ENCODE measurements at places on chromosomes 5 and 9.

GRCh38 chr5:146751781-146752401, 126.7 kb downstream of the PPP2R2B start:
- peak; percentile 30 for DNase-seq

GRCh38 chr9:83505282-83505681, 32.9 kb downstream of the FRMD3 start:
- DNase-seq = no peak

DNA sequence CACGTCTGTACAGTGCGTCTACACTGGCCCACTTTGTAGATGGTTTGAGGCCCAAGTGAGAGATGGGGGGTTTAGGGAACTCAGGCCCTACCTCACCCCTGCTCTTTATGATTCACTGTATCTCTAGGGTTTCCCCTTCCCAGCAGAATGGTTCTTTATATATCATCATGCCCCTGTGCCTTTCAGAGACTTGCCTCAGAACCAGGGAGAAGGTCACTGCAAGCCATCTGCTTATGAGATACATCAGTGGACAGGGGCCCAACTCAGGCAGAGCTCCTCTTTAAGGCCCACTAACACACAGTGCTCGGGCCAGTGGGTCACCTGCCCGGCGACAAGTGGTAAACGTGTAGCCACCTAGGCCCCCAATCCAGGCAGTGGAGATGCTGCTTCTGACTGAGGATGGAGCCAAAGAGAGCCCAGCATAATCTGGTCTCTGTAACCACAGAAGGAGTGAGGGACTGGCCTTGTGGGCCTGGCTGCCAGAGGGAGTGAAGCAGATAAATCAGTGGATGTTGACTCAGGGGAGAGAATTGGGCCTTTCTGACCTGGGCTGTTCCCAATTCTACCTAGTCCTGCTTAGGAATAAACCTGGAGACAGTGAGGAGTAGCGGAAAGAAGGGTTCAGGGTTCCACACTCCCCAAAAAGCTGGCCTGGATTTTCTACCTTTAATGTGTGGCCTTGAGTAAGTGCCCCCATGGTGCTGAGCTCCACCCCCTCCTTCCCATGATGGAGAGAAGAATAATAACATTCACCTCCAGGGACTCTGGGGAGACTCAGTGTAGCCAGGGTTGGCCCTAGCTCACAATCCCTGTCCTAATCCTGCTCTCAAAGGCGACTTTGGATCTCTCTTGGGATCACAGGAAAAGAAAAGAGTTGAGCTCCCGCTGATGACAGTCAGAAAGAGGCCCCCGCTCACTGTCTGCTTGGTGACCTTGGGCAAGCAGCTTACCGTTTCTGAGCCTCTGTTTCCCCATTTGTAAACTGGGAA, 2.8 kb upstream of the DUSP1 start:
- DNase-seq = no peak

DNA sequence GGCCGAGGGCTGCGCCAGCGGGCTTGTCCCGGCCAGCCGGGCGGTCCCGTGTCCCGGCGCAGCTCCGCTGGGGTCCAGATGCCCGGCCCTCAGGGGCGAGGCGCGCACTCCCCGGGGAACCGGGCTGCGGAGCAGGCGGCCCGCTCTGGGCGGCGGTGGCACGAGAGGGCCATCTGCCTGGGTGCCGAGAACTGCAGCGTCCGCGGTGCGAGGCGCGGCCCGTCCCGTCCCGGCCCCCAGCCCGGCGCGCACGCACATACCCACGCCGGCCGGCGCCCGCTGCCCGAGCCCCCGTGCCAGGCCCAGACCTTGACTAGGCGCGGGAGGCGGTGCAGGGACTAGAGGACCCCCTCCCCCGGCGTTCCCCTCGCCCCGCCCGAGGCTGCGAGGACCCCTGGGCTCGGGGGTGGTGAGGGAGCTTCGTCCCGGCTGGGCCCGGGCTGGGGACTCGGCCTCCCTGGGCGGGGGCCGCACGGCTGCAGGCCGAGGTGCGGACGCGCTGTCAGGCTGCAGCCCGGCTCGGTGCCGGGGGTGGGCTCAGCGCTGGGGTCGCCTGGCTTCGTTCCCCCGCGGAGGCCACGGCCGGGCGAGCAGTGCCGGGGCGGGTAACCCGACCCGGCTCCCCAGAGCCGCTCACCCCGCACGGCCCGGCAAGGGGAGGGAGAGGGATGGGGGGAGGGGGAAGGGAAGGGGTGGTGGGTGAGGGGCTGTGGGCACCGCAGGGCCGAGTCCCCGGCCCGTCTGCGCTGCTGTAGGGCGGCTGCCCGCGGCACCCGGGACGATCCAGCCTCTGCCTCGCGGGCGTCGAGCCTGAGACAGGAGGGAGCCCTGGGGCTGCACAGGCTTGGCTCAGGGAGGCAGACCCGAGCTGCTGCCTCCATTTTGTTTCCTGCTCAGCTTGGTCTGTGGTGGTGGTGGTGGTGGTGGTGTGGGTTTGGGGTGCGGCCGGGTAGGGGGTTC, 1.2 kb upstream of the NSD1 start:
- DNase-seq = no peak

GRCh38 chr5:139065306-139065705, 132.9 kb downstream of the SIL1 start:
- DNase-seq = no peak

DNA sequence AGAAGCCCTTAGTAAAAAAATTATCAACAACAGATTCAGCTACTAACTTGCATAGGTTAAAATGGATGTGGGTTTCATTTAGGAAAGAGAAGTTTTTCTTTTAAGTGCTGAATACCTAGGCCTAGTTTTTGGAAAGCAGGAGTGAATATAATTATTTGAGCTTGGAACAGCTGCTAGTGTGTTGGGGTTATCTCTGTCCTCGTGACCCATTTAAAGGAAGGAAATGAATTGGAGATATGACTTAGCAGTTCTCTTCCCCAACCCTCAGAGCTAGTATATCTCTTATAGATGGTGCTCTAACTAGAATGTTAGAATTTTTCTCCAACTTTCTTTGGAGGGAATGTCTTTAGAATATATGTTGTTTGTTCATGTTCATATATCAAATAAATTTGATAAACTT, 38.6 kb downstream of the ZNF366 start:
- DNase-seq = no peak

DNA sequence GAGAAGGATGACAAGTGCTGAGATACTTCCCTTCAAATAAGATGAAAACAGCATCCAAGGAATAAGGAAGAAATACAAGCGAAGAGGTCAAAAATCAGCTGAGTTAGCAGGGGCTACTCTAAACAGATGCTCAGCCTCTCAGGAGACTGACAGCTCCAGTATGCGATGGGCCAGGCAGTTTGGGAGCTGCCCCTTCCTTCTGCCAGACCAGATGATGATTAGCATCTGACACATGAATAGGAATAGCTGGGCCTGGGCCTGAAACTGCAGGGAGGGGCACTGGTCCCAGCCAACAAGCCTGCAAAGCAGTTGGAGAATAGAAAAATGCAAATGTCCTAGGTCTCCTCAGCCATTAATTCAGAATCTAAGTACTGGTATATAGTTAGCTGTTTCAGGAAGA, 13.1 kb upstream of the MAP3K1 start:
- DNase-seq = no peak

DNA sequence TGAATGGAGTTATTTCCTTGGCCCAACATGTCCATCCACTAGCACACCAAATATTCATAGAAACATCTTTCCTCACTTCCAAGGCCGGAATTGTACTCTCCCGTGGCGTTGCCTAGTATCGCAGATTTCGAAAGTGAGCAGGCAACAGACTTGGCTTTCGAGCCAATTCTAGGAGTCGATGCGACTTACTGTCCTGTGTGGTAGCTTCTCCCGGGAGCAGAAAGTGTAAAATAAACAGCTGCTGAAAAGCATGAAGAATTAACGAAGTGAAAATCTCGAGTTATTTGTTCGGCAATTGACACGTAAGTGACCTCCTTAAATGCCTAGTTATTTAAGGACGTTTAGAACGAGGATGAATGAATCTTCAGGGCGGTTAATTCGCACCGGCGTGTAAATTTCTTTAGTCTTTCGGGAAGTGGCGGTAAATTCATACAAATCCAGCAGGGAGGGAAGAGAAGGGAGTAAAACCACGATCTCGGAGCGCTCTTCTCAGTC, 449 bp upstream of the PCSK5 start:
- DNase-seq = no peak

GRCh38 chr9:90778746-90779145, 22.9 kb upstream of the SYK start:
- DNase-seq = no peak

DNA sequence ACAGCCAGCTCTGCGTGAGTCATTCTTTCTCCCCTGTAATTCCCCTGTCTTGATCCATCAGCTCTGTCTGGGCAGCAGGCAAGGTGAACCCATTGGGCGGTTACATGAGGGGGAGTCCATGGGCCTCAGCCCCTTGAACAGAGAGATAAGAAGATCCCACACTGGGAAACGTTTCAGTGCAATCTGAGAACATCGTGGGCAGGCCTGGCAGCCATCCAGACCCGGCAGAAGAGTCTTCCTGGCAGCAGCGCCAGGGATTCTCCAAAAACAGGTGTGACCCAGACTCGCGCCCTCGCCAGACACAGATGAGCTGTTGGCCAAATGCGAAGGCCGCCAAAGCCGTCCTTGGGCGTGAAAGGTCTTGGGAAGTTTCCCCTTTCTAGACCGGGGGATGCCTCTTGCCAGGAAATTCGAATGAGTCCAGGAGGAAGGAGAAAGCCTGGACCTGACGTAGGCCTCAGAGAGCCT, 6.4 kb upstream of the SLC12A7 start:
- no peak for DNase-seq

GRCh38 chr9:90343991-90344390, 298.6 kb downstream of the DIRAS2 start:
- DNase-seq = no peak

GRCh38 chr5:96347502-96348292, 85.4 kb downstream of the PCSK1 start:
- DNase-seq = no peak

DNA sequence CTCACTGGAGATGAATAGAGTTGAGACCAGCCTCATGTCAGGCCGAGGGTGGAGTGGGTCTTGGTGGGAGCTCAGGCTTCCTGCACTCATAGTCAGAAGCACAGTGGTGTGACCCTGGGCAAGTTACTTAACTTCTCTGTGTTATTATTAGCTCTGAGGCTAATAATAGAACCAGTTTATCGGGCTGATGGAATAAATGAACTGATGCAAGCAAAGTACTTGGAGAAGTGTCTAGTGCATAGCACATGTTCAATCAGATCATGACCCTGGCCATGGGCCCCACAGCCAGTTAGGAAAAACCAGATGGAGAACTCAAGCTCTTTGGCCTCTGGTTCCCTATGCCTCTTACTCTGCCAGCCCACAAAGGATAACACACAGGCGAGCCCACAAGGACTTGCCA, 45.3 kb upstream of the OSMR start:
- no peak for DNase-seq

GRCh38 chr9:2134391-2134790, 119.2 kb downstream of the SMARCA2 start:
- no peak for DNase-seq

GRCh38 chr9:95336281-95336680, 18.8 kb upstream of the FANCC start:
- DNase-seq = peak; percentile 41

- DNase-seq = no peak
These were observed 17.5 kb downstream of the LCP2 start for GRCh38 chr5:170280011-170280493.

DNA sequence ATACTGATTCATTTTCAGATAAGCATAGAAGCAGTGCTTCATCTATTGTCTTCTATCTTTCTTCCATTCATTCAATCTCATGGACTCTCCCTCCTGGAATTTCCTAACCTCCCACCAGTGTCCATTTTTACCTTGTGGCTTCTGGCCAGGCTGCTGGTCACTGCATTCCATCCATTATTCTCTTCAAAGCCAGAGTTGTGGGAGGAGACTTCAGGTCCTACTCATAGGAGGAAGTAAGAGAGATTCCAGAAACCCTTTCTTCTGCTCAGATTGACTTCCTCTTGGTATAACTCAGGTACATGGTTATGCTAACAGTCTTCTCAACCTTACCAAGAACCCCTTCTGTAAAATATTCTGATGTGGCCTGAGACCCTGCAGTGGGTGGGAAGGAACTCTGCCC, 153.3 kb upstream of the SLC12A2 start:
- no peak for DNase-seq

DNA sequence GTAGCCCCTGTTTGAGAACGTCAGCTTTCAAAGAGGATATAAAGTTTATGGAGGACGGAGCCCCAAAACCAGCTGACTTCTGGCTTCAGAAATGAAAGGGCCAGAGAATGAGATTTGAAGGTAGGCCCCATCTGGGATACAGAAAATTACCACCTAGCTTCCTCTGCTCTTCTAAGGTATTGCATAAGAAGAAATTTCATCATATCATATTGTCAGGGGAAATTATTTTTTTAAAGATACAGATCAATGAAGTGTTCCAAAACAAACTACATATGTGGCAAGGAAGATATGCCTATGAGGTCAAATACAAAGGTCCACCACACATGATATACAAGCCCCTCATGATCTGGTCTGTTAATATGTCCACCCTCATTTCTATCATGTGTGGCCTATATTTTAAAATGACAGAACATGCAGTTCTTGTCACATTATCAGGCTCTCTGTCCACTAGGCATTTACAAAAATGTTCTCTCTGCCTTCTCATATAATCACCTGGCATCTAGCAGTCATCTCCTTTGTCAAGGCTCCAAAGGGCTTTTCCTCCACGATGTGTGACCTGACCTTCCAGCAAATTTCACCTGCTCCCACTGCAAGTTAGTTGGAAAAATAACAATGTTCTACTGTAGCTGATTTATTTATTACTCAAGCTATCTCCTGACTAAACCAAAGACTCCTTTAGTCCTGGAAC, 83.1 kb downstream of the DPYSL3 start:
- DNase-seq = no peak

DNA sequence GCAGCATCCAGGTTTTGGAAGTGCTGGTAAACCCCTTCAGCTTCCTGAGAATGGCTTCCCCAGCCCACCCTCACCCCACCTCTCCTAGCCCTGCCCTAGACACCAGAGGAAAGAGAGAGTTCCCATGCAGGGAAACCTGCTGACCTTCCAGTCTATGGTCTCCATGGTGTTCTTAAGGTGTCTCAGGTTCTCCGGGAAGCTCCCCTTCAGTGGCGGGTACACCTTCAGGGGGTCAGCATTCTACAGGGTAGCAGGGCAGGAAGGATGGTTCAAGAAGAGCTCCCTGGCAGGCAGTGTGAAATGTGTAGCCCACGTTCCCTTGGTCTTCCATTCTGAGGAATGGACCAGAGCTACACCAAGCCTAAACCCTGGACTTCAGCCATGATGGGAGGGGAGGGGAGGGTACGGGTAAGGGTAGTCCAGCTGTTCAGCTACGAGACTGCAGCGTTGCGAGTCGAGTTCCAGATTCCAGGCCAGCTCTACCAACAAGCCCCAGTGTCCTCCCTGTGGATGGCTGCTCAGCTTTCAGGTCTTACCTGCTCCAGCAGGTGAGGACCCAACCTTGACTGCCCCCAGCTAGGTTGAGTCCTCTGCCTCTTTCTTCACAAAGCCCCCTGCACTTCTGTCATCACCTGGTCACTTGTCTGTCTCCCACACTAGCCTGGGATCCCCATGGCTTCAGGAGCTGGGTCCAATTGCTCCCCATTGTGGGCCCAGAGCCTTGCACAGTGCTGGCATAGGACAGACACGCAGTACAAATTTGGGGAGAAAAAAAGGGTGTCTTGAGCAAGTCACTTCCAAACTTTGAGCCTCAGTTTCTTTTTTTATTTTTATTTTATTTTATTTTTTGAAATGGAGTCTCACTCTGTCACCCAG, 7.5 kb downstream of the CD74 start:
- no peak for DNase-seq

GRCh38 chr5:72687288-72687687, 129.2 kb upstream of the TNPO1 start:
- no peak for DNase-seq

- DNase-seq = no peak
These were observed 161.1 kb downstream of the C5orf15 start for GRCh38 chr5:133807348-133807747.

All from activated CD4-positive, CD25-positive, alpha-beta regulatory T cell treated with anti-CD3 and anti-CD28 coated beads, Interleukin-2, amount 50 U/mL, for 72 hours (primary cell).